ENCODE measurements at places on chromosomes 5 and 9.
A peak's percentile ranks its signal among the peaks of the same experiment; 100 is the strongest.

GRCh38 chr5:125205601-125206225 lies 459.3 kb upstream of the ZNF608 start:
- DNase-seq, result no peak

DNA sequence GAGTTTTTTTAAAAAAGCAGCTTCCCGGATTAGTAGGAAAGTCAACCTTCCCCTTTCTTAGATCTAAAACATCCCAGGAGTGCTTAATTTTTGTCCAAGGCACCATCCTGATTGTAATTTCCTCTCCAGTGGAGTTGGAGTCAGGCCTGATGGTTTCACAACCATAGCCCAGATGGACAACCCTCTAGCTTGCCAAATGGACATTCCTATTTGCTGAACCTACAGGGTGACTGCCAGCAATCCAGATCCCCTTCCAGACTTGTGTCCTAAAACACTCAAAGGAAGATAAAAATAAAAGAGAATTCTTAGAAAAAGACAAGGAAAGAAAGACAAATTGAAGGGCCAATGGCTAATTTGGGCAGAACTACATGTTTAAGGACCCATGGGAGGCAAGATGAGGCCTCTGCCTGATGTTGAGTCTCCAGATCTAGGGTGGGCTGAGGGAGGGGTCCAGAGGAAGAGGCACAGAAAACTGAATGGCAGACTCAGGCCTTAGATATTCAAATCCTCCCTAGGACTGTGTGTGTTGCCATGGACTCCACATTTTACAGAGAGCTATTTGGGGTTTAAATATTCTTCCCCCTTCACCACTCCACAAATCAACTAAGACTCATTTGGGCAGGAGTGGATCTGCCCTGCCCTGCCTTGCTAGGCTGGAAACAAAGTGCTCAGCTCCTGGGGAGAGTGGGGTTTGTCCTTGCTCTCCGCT lies 38.5 kb upstream of the SLC44A1 start:
- no peak for DNase-seq

GRCh38 chr9:129100383-129101169 lies 10.0 kb downstream of the CRAT start:
- no peak for DNase-seq

DNA sequence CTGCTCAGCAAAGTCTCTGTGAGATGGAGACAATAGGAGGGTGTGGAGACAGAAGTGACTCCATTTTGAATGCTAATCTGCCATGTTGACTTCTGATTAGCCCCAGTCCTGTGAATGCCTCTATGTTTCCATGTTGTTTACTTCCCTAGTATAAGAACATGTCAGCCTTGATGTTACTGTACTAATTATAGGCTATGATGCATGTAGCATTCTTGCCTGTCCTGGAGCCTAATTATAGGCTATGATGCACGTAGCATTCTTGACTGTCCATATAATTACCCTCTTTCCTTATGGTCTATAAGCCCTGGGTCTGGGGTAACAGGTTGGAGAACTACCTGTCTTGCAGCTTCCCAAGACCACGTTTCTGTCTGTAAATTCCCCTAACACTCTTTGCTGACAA lies 353.3 kb upstream of the CLINT1 start:
- DNase-seq, result no peak

- no peak for DNase-seq
Observed at GRCh38 chr5:54521856-54522479, 4.4 kb downstream of the SNX18 start.

DNA sequence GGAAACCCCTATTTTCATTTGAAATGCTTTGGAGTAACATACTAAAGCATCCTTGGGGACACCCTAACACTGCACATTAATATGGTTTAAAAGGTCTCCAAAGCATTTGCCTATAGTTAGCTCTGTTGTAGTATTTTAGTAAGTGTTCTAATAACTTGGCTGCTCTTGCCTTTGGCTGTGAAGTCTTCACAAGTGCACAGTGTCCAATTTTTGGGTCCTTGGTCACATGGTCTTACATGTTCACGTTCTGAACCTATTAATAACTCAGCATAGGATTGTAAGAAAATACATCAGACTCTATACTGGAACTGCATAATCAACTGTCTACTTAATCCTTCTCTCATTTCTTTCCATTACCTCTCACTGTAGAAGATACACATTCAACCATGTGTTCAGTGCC lies 17.4 kb downstream of the ADAMTS19 start:
- no peak for DNase-seq

GRCh38 chr5:36238502-36239295 lies 3.0 kb downstream of the NADK2 start:
- peak; percentile 36 for DNase-seq

GRCh38 chr9:94798201-94798600 lies 71.7 kb downstream of the AOPEP start:
- no peak for DNase-seq

- no peak for DNase-seq
Observed at GRCh38 chr9:137982200-137982599, 104.6 kb downstream of the CACNA1B start.

- DNase-seq, result no peak
Observed at GRCh38 chr5:98454407-98454806, 319.1 kb upstream of the RGMB start.
